H1 (cell line): ENCODE measurements at places on chromosomes 7 and 10. TPM values are rescaled to one million over a fixed set of nuclear protein-coding genes. Genes with fewer than 3 reads are reported as not detected.

Gene UCN3
- not detected in 2 replicates for total RNA-seq

- no peak overlapping the region for H3K27ac ChIP-seq
- no peaks in the 10 kb centered on the region for H3K4me1 ChIP-seq
- no peaks in the 10 kb centered on the region for H3K27me3 ChIP-seq
- no peaks in the 10 kb centered on the region for H3K36me3 ChIP-seq
- no peak for DNase-seq
- H3K4me3 ChIP-seq = no peak overlapping the region
Observed at GRCh38 chr7:31814187-31814586, 127.2 kb downstream of the PPP1R17 start.

Gene ABCC2
- 0.42 and 1.1 TPM in 2 replicates for total RNA-seq

DNA sequence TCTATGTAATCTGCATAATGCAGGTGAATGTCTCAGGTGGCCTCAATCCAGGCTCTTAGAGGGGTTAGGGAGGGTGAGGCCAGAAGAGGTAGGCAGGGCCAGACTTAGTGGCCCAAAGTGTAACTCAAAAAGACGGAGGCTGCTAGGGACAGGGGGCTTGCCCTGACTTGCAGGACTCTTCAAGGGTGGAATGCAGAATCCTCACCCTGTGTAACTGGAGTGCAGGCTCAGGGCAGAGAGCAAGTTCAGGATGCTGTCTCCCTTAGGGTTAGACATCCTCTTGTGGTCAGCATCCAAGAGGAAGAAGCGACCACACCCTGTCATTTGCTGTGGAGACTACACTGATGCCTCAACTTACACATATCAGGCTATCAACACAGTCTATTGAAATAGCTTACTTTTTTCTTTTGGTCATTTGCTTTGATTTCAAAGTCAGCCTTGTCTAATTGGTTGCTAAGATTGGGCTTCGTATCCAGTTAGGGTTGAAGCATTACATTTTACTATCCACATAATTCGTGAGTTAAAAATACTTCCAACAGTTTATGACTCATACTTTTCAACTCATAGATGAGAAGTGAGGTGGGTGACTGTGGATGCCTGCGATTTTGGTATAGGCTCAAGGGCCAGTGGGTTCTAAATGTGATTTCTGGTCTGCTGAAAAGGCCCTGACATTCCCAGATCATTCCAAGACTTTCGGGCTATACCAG is 563.6 kb downstream of the SUGCT start:
- DNase-seq = no peak
- no peaks in the 10 kb centered on the region for H3K36me3 ChIP-seq
- H3K4me1 ChIP-seq = no peaks in the 10 kb centered on the region; the same call in 1 of the 2 replicates

DNA sequence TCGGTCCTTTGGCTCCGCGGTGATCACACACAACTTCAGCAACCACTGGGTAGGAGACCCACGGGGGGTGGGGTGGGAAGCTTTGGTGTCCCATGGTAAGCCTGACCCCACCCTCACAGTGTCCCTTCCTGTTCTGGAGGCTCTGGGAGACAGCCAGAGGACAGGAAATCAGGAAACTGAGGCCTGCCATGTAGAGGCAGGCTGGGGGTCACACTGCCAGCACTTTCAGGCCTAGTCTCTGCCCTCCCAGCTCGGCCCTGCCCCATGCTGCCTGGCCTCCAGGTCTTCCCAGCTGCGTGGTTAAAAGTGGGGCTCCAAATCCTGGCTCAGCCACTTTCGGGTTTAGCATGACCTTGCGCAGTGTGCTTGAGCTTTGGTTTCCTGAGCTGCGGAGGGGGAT is 10.9 kb downstream of the AQP1 start:
- no peak overlapping the region for H3K27ac ChIP-seq
- H3K4me1 ChIP-seq = no peaks in the 10 kb centered on the region
- no peak for DNase-seq
- H3K4me3 ChIP-seq = no peak overlapping the region
- H3K36me3 ChIP-seq = no peaks in the 10 kb centered on the region

Gene LRIT1
- total RNA-seq = not detected in 2 replicates

DNA sequence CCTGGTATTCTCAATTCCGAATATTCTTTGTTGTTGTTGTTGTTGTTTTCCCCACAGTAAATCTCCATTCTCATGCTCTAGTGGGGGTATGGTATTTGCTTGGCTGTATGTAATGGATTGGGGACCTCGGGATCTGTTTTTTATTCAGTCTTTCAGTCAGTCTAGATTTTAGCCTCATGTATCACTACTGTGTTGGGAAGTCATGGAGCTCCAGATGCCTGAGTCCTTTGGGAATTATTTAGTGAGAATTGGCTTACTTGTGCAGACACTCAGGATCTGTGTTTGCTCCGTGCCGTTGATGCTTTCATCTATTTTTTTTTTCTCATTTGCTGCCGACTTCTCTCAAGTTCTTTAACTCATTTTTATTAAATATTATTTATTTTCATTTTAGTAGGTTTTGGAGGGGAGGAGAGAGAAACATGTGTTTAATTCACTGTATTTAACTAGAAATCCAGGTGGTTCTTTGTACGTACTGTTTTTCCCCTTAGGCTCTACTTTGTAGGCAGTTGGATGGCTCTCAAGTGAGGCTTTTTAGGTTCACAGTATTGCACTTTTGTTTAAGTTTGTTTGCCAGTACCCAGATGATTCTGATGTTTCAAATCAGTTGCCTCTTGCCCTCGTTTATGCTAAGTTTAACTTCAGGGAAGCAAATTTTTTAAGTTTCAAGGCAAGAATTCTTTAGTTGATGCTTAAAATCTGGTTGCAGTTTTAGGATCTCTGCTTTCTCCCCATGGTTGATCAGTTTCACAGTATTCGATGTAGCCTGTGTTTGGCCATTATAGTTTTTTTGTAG is 36.9 kb downstream of the ZNRF2 start:
- H3K27me3 ChIP-seq = no peaks in the 10 kb centered on the region
- H3K4me1 ChIP-seq = peaks cover 17% of the 10 kb centered on the region
- peak overlapping the region; percentile 39; the same call in 1 of the 2 replicates for H3K27ac ChIP-seq
- 0 out of 2 replicates have a peak, but pooled peaks cover 3% of the 10 kb centered on the region for H3K36me3 ChIP-seq
- no peak for DNase-seq
- peak overlapping the region; percentile 40 for H3K4me3 ChIP-seq

- no peak for DNase-seq
- H3K4me3 ChIP-seq = no peak overlapping the region
- H3K27ac ChIP-seq = no peak overlapping the region
Observed at GRCh38 chr7:119256001-119256400, 1017.0 kb upstream of the KCND2 start.

GRCh38 chr7:66529883-66530610 is 98.6 kb upstream of the KCTD7 start:
- no peaks in the 10 kb centered on the region for H3K27me3 ChIP-seq
- no peak overlapping the region for H3K27ac ChIP-seq
- H3K4me3 ChIP-seq = no peak overlapping the region
- no peak for DNase-seq
- no peaks in the 10 kb centered on the region for H3K36me3 ChIP-seq

- no peak for DNase-seq
- H3K4me3 ChIP-seq = no peak overlapping the region
- 0 out of 2 replicates have a peak, but pooled peaks cover 3% of the 10 kb centered on the region for H3K4me1 ChIP-seq
- no peaks in the 10 kb centered on the region for H3K27me3 ChIP-seq
- H3K36me3 ChIP-seq = no peaks in the 10 kb centered on the region
Observed at GRCh38 chr10:132350946-132351345, 19.0 kb downstream of the LRRC27 start.

Gene CPED1
- total RNA-seq = 0.25 and 0.39 TPM in 2 replicates

DNA sequence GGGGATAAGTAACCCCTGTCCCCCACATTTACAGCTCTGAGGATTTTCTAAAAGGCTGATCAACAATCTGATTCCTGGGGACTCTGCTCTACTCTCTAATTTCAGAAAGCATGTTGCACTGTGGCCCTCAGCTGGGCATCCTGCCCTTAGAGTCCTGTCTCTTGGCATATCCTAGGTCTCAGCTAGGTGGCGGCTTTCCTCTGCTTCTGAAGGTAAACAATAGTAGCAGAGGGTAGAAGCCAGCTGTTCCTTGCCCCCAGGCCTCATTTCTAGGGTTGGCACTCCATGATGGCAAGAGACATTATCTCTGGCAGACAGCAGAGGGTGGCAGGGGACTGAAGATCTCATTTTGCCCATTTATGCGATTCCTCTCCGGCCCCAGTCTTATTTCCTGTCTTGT is 77.0 kb downstream of the ADCYAP1R1 start:
- no peak overlapping the region for H3K27ac ChIP-seq
- no peak for DNase-seq
- no peaks in the 10 kb centered on the region for H3K36me3 ChIP-seq
- H3K4me1 ChIP-seq = no peaks in the 10 kb centered on the region
- no peaks in the 10 kb centered on the region for H3K27me3 ChIP-seq

Gene NYAP1
- 4.5 and 4.6 TPM in 2 replicates for total RNA-seq

DNA sequence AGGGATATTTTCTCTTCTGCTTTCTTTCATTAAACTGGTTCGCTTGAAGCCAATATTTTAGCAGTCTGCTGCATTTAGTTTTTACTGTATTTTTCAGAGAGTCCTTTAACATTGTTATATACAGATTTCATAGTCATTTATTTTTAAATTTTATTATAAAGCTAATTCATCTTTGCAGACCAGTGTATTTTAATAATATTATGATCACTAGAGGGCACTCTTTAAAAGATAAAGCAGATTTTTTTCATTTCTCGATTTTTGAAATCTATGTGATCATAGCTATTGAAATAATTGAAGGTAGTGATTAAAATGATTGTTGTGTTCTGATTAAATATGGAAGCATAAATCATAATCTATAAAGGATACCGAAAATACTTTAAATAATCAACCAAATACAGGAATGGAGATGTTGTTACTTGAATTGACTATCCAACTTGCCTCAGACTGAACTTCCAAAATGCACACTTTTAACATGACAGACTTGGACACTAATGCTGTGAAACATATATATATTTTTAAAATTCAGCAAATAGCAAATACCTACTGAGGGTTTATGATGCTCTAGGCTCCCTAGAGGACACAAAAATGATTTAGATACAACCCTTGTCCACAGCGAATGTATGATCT is 35.2 kb downstream of the ST7 start:
- H3K36me3 ChIP-seq = no peaks in the 10 kb centered on the region
- H3K4me3 ChIP-seq = no peak overlapping the region
- no peak overlapping the region for H3K27ac ChIP-seq
- no peak for DNase-seq

DNA sequence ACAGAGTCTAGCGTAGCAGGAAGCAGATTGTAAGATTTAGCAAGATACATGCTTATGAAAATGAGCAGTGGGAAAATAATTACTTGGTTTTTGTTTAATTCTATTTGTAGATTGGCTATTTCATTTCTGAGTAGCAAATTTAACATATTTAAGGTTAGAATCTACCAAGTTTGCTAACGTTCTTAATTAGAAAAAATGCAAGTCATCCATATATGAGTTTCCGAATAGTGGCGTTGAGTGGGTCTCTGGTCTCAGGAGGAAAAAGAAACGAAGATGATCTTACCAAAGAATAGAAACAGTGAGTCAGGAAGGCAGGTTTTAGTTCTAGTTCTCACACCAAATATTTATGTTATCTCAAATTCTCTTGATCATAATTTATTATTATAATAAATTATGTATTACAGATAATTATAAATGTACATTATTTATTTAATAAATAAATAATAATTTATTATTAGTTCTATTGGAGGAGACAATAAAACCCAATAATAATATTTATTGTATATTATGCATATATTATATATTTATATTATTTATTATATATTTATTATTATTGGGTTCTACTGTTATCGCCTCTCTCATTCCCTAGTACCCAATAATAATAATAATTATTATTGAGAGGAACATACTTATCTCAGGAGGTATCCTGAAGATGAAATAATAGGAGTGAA is 194.3 kb upstream of the PITRM1 start:
- H3K4me1 ChIP-seq = no peaks in the 10 kb centered on the region
- H3K4me3 ChIP-seq = no peak overlapping the region
- H3K36me3 ChIP-seq = no peaks in the 10 kb centered on the region

GRCh38 chr7:84200859-84201258 is 6.3 kb upstream of the SEMA3A start:
- no peak overlapping the region for H3K27ac ChIP-seq
- no peaks in the 10 kb centered on the region for H3K4me1 ChIP-seq
- H3K36me3 ChIP-seq = no peaks in the 10 kb centered on the region
- H3K27me3 ChIP-seq = no peaks in the 10 kb centered on the region
- no peak overlapping the region for H3K4me3 ChIP-seq

Gene STOX1
- 2.5 and 2.6 TPM in 2 replicates for total RNA-seq

DNA sequence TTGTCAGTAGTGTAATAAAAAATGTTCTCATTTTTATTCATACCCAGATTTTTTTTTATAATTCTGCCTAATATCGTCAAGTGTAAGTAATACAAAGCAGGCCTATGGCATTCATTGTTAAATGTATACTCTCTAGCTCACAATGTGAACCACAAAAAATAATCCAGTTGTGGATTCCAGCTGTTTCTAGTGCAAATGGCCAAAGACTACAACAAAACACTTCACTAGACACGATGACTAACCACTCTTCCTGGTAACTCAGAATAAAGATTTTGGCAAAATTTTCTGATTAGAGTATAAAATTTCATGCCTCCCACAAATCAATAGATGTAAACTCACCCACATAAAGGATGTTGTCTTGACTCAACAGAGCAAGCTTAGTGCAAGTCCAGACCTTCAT is 396.6 kb downstream of the DGKB start:
- DNase-seq = no peak
- peaks cover 4% of the 10 kb centered on the region for H3K4me1 ChIP-seq
- H3K27me3 ChIP-seq = peaks cover under 1% of the 10 kb centered on the region
- no peaks in the 10 kb centered on the region for H3K36me3 ChIP-seq
- H3K27ac ChIP-seq = no peak overlapping the region

Gene LIPF
- total RNA-seq = not detected in 2 replicates

DNA sequence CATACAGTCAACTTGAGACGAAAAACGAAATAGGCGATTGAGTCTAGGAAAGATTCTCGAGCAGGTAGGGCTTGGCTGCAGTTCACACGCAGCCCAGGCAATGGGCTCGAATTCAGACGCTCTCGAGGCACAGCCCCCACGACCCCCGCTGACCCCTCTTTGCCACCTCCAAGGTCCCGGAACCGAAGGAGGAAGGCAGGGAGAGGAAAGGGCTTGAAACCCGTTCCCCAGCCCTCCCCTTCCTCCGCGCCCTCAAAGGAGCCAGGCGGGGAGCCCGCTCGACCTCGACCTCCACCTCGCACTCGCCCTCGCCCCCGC is 441 bp downstream of the CCDC186 start:
- peak overlapping the region; percentile 72 for H3K27ac ChIP-seq
- no peak for DNase-seq

- no peak overlapping the region for H3K4me3 ChIP-seq
- DNase-seq = no peak
- no peaks in the 10 kb centered on the region for H3K36me3 ChIP-seq
- H3K27me3 ChIP-seq = no peaks in the 10 kb centered on the region
- peaks cover 5% of the 10 kb centered on the region; the same call in 1 of the 2 replicates for H3K4me1 ChIP-seq
Observed at GRCh38 chr7:36088966-36089365, 64.1 kb upstream of the EEPD1 start.

- H3K4me3 ChIP-seq = no peak overlapping the region
- H3K27me3 ChIP-seq = no peaks in the 10 kb centered on the region
- no peaks in the 10 kb centered on the region for H3K36me3 ChIP-seq
- no peak for DNase-seq
- no peak overlapping the region for H3K27ac ChIP-seq
- H3K4me1 ChIP-seq = no peaks in the 10 kb centered on the region
Observed at GRCh38 chr10:26556748-26557640, 118.9 kb downstream of the APBB1IP start.

GRCh38 chr10:69772933-69773704 is 28.6 kb upstream of the COL13A1 start:
- H3K4me3 ChIP-seq = no peak overlapping the region
- H3K4me1 ChIP-seq = peaks cover 11% of the 10 kb centered on the region; the same call in 1 of the 2 replicates
- no peak for DNase-seq
- 0 out of 2 replicates have a peak, but pooled peaks cover 2% of the 10 kb centered on the region for H3K27me3 ChIP-seq

Gene VIPR2
- 2.4 and 3.1 TPM in 2 replicates for total RNA-seq

- no peaks in the 10 kb centered on the region for H3K27me3 ChIP-seq
- H3K36me3 ChIP-seq = no peaks in the 10 kb centered on the region
- peaks cover 13% of the 10 kb centered on the region; the same call in 1 of the 2 replicates for H3K4me1 ChIP-seq
Observed at GRCh38 chr10:32961343-32961894, 3.4 kb upstream of the ITGB1 start.
